ENCODE measurements at places on chromosomes 2 and 18.

DNA sequence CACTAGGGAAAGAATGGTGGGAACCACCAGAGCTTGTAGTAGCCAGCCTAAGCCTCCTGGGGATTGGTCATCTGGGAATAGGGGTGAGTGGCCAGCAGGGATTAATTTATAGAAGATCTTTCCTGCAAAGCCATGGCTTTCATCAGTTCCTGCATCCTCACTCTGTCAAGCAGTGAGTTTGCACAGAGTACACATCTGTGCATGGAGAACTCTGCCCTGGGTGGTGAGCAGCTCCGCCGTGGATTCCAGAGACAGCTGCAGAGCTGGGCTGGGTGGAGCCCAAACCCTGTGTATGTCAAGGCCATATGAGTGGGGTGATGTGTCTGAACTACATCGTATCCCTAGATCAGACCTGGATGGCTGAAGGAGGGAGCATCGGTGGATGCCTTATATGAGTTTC is 182.2 kb downstream of the GLI2 start:
- no peak for DNase-seq

DNA sequence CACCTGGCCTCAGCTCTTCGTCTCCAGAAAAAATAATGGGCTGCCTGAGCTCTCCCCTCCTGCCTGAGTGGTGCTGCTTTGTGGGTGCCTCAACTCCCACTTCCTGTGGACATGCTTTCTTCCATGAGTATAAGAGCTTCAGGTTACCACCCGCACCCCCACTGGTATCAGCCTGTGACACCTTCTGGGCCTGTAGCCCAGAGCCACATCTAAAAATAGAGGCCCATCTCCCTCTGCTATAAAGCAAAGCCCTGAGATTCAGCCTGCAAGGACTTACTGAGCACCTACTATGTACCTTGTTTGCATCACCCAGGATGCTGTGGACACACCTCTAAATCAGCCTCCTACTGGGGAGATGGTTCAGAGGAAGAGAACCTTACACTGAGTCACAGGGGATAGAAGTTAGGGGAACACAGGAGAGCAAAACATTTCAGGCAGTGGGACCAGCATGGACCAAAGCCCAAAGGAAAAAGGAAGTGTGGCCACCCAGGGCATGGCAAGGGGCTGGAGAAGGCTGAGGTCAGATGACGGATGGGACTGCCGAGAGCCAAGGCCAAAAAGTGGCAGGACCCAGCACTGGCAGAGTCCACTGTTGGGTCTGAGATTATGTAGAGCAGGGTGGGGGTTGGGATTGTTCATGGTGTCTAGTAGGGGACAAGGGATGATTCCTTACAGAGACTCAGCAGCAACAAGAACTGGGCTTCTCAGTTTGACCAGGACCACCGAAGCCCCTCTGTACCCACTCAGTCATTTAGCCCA is 123.7 kb upstream of the PPP1CB start:
- no peak for DNase-seq

DNA sequence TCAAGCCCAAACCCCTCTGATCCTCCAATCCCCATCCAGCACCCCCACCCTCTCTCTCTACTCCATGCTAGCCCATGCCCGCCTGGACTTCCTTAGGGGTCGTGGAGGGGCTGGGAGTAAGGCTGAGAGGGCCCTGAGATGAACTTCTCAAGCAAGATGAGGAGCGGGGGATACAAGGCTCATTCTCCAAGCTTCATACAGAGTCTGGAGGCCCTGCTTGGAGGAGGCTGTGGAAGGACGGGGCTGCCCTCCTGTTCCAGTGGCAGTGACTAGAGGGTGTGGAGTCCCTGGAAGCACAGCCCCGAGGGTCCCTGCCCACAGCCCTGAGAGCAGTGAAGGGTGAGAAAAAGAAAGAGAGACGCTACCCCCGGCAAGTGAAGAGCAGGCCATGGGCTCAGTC is 45.6 kb downstream of the EMX1 start:
- DNase-seq, result no peak

DNA sequence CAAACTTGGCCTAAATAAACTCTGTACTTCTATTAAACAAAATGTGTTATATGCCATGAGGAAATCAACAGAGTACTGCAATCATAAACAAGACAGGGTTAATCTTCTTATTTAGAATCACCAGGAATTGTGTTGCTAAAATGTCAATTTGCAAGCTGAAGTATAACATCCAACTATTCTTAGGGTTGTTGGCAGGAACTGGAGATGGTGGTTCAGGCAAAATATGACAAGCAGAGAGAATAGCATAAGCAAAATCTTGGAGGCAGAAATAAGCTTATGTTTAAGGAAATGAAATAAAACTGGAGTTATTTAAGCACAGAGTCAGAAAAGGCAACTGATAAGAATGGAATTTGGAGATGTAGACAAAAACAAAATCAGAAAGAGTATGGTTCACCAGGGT is 463.8 kb upstream of the SLC8A1 start:
- DNase-seq, result no peak

- DNase-seq, result no peak
These were observed 31.9 kb downstream of the ACSL3 start for GRCh38 chr2:222892761-222893160.
